Uterus (tissue), 4 donors: ENCODE measurements at places on chromosomes 6 and 20. TPM values are rescaled to one million over a fixed set of nuclear protein-coding genes. Genes with fewer than 3 reads are reported as not detected.

The TENT5A gene
- 23.8 TPM for total RNA-seq

The AVP gene
- total RNA-seq = not detected

The HTR1B gene
- total RNA-seq = 1.1 TPM

The IYD gene
- total RNA-seq = not detected

The MUCL3 gene
- total RNA-seq = not detected

The PPP1R3G gene
- total RNA-seq = 2.6 TPM

The TSBP1 gene
- total RNA-seq = not detected

The PTPRK gene
- total RNA-seq = 64.2 TPM

DNA sequence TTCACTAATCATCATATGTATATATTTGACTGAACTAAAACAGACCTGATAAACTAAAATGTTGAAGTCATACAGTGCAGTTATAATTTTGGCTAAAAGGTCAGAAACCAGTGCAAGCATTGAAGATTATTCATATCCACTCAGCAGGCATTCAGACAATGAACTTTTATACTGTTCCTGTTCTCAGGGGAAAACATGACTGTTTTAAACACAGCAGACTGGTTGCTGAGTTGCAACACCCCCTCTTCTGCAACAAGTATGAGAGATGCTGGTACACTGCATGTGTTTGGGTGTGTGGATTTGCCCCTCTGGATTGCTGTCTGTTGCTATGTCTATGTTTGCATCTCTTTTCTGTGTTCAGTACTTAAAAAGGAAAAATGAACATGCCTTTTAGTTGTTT is 206.8 kb downstream of the EYA4 start:
- no peak for DNase-seq

DNA sequence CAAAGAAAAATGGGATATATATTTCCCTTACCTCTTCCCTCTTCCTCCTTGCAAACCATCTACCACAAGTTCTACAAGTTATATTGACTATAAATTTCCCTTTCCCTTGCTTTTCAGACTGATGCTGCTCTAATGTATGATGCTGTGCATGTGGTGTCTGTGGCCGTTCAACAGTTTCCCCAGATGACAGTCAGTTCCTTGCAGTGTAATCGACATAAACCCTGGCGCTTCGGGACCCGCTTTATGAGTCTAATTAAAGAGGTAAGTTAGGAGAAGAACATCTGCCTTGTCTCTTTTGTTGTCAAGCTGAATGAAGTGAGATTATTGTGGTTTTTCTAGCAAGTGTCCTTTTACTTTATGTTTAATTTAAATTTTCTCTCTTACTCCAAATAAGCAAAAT is 406.0 kb downstream of the GRIK2 start:
- DNase-seq = no peak

GRCh38 chr6:35078226-35078850 is 62.8 kb downstream of the TCP11 start:
- no peak for DNase-seq

GRCh38 chr20:48102931-48103660 is 317.8 kb upstream of the SULF2 start:
- DNase-seq = no peak

GRCh38 chr6:72213654-72214053 is 327.3 kb downstream of the RIMS1 start:
- no peak for DNase-seq

- no peak for DNase-seq
These were observed 40.3 kb downstream of the PRDM1 start for GRCh38 chr6:106126482-106126881.

DNA sequence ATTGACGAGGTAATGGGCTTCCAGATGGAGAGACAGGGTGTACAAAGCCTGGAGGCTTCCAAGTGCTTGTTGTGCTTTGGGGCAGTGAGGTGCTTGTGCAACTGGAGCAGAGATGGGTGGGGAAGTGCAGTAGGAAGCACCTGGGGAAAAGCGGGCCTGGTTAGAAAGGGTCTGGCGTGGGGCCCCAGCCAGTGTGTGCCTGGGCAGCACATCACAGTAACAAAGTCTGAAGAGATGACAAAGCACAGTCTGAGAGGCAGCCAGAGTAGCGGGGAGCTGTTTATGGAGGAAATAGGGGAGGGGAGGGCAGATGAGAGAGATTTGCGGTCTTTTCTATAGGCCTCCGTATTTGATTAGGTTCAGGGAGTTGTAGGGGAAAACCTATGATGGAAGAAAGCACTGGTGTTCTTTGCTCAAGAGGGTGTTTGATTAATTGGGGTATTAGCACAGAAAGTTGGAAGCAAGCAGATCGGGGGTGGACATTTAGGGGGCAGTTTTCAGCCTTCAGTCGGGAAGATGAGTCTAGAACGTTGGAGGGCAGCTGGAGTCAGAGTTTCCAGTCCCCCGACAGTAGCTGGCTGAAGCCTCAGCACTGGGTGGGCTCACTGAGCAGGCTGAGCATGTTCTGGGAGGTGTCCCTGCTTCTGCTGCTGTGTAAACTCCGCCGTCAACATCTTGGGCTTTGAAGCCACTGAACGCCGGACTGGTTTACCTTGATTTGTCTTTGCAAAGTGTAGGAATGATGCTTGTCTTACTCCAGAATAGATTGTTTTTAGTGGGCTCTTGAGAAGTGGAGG is 15.5 kb upstream of the MROH8 start:
- no peak for DNase-seq

DNA sequence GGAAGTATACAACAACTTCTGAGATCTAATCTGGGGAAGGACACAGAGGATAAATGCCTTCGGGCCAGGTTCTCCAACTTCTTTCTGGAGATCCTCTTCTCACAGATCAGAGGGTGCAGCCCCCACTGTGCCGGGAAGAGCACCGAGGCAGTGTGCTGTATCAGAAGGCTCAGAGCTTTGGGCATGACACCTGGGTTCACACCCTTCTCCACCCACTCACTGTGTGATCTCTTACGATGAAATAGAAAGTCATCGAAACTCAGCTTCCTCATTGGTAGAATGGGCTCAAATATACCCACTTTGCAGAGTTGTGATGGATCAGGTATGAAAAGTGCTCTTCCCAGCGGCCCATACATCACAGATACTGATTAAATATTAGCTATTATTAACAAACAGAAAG is 347.5 kb upstream of the SOX4 start:
- DNase-seq = no peak

DNA sequence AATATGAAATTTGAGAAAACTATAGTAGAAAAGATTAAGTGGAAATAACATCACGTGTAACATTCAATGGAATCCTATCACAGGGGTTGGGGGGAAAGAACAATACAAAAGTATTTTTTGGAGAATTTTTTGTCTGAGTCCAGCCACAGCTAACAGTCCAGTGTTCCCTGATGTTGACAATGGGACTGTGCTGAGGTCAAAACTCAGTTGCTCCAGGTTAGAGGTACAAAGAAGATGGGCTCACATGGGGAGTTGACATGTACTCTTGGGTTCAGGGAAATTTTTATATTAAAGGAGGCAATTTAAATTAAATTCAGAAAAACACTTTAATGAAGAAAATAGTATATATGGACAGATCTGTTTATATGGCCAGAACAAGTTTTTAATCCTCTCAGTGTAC is 995 bp downstream of the MYCT1 start:
- DNase-seq = no peak

GRCh38 chr6:124995645-124996325 is 33.5 kb downstream of the RNF217 start:
- no peak for DNase-seq

- DNase-seq = no peak
These were observed 29.2 kb downstream of the ERMARD start for GRCh38 chr6:169780571-169781091.

- peak; percentile 17 for DNase-seq
These were observed at the start of gene PLA2G7 for GRCh38 chr6:46734867-46735719. PLA2G7 (minus strand) TSS chr6:46735375; CDS start chr6:46722891, 12,484 bp downstream.

DNA sequence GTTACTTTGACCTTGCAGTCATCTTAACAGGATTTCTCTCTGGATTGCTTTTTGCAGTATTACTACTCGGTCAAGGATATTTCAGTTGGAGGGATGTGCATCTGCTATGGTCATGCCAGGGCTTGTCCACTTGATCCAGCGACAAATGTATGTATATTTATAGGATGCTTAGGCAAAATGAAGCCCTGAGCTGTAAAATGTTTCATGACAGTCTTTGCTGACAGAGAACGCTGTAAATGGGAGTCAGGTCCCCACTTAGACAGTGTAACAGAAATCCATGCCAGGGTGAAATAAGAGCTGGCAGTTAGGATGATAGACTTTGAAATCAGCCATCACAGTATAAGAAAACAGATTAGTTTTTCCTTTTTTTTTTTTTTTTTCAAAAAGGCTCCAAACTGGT is 264.0 kb downstream of the LAMA2 start:
- no peak for DNase-seq

DNA sequence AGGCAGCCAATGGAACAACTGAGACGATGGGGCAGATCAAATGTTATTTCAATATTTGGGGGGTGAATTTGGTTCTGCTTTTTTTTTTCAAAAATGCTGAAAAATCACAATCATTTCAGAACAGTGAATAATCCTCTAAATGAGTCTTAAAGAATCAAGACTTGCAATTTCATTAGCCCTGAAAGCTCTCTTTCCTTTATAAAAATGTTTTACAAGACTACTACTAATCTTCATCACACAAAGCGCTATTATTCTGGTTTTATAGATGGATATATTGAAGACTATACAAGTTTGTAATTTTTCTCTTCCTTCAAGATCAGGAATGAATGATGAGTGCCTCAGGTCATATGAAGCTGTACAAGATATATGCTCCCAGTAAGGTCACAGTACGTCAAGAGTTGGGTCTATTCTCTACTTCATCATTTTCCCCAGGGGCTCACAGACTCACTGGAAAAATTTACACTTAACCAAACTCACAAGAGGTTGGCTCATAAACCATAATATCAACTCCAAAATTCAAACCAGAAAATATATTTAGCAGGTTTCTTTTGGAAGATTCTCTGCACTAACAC is 19.5 kb downstream of the RNF24 start:
- DNase-seq = no peak

- peak; percentile 76 for DNase-seq
These were observed 1.2 kb downstream of the TGIF2 start for GRCh38 chr20:36574366-36575135.

DNA sequence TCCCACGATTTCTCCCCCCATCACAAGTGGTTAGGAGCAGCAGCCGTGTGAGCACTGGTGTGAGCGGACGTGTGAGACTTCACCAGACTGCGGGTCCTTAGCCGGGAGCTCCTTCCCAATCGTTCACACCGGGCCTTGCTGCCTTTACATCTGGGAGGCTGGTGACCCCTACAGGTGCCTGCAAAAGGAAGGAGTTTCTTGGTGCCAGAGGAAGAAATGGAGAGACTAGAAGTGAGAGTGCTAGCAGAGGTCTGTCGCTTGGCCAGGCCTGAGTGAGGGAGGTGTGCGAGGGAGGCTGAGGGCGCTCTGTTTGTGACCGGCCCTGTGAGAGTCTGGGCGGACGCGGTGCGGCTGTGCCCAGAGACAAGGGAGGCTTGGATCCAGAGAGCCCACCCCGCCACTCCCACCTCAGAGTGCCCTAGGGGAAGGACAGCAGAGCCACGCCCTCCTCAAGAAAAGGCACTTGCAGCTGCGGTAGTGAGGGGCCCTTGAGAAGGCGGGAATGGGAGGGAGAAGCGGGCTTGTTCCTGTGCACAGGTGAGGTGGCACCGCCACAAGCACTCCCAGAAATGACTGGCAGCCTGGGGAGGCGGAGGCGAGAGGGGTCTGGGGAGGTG is 10.0 kb upstream of the ARMC2 start:
- no peak for DNase-seq

- no peak for DNase-seq
These were observed 10.1 kb downstream of the NAA20 start for GRCh38 chr20:20027284-20027683.

DNA sequence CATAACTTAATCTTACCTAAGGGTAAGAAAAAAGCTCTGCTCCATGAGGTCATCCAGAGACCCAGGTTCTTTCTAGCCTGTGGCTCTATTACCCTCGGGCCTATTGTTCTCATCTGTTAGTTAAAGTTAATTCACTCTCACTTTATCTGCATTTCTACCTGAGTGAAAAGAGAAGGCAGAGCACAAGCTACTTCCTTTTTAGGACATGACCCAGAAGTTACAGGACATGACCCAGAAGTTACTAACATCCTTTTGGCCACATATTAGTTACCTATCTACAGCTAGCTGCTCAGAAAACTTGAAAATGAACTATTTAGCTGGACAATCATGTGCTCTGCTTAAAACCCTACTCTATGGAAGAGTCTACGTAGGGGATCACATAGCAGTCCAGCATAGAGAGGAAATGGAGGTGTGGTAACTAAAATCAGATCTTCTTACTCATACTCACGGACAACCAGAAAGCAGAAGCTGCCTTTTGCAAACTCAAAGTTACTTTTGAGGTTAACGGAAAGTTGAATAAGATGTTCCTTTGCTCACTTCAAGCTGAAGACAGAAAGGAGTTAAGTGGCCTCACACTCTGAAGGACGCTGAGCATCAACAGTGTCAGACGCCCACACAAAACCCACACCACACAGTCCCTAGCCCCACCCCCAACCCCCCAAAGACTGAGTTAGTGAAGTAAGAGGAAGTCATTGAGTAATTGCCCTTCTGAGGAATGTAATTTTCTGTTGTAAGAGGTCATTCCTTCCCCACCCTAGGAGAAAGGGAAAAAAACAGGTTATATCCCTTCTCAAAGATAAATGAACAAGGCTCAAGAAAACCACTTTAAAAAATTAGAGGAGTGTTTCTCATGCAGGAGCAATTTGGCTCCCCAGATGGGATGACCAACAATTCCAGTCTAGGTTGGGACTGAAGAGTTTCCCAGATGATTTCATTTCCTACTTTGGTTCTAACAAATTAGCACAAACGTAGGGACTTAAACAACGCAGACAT is 45.9 kb upstream of the TAB2 start:
- no peak for DNase-seq

GRCh38 chr6:154458565-154459470 is 51.7 kb downstream of the CNKSR3 start:
- DNase-seq = no peak

GRCh38 chr6:108993876-108994275 is 100.8 kb downstream of the SESN1 start:
- no peak for DNase-seq

DNA sequence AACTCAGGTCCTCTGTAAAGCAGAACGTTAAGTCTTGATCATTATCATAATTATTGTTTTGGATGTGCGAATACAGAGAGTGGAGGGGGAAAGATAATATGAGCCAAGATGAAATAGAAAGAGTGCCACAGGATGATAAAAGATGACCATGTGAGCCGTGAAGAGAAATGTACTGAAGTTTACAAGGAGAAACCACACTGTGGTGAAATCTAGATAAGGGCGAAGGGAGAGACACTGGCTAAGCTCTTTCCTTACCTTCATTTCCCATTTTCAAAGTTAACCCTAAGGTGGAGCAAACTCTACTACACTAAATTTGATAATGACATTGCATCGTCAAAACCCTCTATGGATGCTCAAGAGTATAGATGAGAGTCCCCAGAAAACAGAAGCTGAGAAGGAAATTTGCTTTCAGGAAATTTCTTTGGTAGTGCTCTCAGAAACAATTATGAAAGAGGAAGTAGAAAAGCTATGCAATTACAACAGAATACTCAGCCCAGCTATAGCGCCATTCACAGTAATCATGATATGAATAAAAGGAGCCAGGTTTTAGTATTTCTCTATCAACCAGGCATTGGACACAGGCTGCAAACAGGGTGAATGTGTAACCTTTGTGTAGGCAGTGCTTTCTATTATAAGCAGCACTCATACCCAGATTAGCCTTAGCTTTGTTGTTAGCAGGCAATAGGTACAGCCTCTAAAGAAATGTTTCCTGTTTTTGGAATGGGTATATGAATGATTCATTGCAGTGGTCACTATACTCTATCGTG is 1080.7 kb downstream of the GRIK2 start:
- no peak for DNase-seq

GRCh38 chr6:132041706-132042105 is 90.5 kb upstream of the CCN2 start:
- no peak for DNase-seq

GRCh38 chr6:43878823-43879495 is 108.9 kb downstream of the VEGFA start:
- DNase-seq = peak; percentile 53
